ENCODE measurements at places on chromosomes 2 and 18.

GRCh38 chr18:78915446-78916008 lies 64.1 kb upstream of the SALL3 start:
- no peak for DNase-seq

GRCh38 chr2:96225016-96225533 lies 16.4 kb upstream of the STARD7 start:
- DNase-seq: no peak

DNA sequence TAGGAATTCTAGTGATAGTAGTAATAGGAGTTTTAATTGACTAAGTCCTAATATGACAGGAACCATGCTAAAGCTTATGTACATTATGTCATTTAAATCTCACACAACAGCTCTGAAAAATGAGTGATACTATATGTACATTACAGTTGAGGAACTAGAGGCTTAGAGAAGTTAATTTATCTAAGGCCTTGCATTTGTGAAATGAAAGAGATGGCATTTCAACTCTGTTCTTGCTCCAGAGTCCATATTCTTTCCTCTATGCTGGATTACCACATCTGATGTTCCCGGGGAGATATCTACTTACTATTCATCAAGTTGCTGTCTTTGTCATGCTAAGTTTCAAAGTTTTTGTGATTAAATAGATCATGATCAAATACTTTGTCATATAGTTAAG lies 5.7 kb downstream of the AGPS start:
- no peak for DNase-seq

DNA sequence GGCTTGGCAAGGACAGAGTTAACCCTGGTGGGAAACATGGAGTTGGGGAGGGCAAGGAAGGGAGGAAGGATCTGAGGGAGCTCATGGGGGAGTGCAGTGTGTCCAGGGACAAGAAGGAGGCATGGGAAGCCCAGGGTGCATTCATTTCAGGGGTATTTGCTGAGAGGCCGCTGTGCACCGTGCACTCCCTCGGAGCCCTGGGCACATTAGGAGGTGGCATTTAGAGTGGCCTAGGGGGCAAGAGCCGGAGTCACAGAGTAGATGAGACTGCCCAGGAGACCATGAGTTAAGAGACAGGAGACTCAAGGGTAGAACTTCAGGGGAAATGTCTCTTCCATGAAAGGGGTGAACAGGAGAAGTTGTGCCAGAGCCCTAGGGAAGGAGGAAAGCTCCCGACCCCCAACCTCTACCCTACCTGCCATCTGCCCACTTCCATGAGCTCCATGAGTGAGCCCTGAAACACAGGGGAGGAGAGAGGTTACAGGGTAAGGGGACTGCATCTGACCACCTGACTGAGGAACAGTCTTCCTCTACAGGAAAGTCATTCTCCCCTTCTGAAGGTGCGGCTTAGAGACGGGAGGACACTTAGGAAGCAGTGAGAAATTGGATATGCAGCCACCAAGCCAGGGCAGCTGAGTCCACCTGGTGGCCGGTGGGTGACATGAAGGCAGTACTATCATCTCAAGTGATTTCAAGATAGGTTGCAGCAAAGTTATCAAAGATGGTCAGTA lies 58.5 kb upstream of the COPS8 start:
- peak; percentile 39 for DNase-seq

GRCh38 chr2:136206613-136207012 lies 88.7 kb upstream of the CXCR4 start:
- DNase-seq: peak; percentile 54

DNA sequence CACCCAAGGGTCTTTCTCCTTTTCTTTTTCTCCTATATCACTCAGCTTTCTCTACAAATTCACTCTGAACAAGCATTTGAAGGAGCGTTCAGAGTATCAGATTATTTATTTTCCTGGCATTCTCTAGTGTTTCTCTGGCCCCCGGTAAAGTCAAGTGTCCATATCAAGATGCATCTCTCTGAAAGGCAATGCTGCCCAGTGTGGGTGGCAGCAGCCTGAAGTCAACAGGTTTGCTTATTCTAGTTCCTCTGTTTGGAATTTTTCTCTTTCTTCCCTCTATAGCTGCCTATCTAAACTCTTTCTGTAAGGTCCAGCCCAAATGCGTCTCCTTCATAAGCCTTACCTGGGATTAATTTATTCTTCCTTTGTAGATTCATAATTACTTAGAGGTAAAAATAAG lies 526.2 kb upstream of the TNP1 start:
- DNase-seq: no peak

DNA sequence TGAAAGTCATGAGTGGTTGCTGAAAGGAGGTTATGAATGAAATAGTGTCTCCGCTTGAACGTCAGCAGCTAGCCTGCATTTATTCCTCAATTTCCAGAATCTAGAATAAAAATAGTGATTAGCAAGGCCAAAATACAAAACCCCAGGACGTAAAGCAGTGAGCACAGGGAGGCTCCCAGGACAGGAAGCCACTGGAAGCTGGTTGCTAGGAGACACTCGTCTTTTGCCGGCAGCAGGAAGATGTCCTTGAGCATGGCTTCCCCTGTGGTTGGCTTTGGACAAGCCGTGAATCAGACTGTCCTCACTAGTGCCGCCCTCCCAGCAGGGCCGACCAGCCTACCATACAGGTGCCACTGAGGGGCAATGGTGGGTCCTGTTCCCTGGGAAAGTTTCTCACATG lies 374.4 kb downstream of the MTX2 start:
- DNase-seq: no peak

DNA sequence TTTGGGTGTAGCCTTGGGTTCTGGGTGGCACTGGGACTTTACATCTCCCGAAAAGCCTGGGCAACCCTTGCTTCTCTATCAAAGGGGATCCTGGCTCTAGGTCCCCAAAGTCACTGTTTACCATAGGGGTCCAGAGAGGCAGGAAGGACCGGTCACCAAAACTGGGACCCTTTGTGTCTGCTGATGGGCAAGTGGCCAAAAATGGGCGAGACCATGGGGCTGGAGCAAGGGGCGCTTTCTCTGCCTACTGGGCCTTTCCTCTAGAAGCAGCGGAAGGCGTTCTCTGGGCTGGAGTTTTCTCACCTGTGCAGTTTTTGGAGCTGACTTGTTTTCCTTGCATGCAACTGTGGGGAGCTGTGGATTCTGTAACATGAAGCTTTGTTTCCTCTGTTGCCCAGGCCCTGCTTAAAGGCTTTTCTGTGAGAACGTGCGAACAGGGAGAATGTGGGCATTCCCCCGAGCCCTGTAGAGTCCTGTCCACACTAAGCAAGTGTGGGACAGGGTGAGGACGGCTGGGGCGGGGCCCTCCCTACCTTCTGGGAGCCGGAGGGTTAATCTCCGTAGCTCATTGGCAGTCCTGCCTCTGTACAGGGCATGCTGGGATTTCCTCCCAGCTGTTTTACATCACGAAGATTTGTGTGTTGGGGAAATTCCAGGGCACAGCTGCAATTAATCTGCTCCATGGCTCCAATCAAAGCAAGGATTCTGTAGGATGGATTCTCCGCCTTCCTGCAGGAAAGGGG lies 50.2 kb downstream of the TGOLN2 start:
- no peak for DNase-seq

Data from Jurkat, Clone E6-1 (cell line).